ENCODE measurements at places on chromosomes 3 and 15.
A peak's percentile ranks its signal among the peaks of the same experiment; 100 is the strongest.

DNA sequence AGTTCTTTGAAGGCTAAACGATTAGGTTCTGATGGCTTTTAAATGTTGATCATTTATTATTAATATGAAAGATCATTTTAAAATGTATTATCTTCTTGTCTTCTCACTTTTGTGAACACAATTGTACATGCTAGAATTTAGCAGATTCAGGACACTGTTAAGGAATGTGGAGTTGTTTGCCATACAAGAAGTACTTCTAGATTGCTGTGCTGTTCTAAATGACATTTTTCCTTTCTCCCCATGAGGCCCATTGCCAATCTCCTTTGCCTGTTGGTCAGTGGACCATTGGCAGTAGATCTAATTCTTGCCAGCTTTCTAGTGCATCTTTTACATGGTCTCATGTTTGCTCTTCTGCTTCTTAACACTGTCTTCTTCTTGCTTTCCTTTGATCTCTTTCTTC is 242.3 kb downstream of the MECOM start:
- no peak for DNase-seq

GRCh38 chr15:69794645-69795469 is 302.9 kb downstream of the TLE3 start:
- DNase-seq: no peak

GRCh38 chr3:9863058-9863772 is 16.8 kb downstream of the CIDEC start:
- no peak for DNase-seq

GRCh38 chr3:186492385-186492984 is 51.7 kb downstream of the CRYGS start:
- DNase-seq: no peak

- DNase-seq: no peak
Observed at GRCh38 chr3:157156837-157157635, 2.9 kb downstream of the CCNL1 start.

- DNase-seq: no peak
Observed at GRCh38 chr3:138078901-138079344, 36.5 kb downstream of the DZIP1L start.

- DNase-seq: no peak
Observed at GRCh38 chr15:40914486-40914885, 14.7 kb upstream of the DLL4 start.

DNA sequence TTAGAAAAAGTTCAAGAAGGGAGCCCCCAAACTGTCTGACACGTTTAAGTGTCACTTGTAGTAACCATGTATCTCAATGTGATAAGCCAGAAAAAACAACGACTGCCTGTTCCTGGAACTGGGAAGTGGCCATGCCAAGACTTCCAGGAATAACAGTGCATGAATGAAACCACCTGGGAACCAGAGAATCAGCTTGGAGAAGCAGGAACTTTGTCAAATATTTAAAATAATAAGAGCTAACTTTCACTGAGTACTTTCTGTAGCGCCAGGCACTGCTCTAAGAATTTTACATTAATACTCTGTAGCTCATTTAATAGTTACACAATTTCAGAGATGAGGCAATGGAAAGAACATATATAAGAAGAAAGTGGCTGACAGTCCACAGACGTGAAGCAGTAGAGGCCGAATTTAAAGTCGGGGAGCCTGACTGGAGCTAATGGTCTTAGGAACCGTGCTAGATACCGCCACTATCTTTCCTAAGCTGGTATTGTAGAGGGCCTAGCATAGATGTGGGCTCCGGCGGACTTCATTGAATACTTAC is 876 bp downstream of the PLSCR1 start:
- DNase-seq: no peak

DNA sequence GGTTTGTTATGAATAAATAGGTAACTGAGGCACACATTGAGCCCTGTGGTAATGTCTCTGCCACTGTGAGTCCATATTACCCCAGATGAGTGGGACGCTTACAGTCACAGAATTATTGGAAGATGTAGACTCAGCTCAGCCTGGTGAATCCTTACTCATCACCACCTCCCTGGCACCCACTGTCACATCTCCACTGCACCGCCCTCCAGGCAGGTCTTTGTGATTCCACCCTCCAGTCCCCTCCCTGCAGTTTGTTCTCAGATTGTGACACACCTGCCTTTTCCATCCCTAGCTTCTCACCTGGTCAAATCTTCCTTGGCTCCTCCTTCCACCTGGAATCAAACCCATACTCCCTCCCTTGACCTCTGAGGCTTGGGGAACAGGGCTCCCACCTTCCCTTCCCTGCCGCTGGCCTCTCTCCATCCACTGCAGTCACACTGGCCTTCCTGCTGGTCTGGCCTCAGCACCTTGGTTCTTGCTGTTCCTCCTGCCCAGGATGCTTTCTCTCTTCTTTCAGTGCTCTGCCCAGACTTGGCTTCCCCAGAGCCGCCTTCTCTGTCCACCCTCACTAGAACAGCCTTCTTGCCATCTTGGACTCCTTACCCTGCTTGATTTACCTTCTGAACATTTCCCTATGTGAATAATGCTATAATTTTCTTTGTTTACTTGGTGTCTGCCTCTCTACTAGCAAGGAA is 9.4 kb downstream of the SLC6A20 start:
- no peak for DNase-seq

- DNase-seq: no peak
Observed at GRCh38 chr3:114803042-114803695, 343.9 kb downstream of the ZBTB20 start.

DNA sequence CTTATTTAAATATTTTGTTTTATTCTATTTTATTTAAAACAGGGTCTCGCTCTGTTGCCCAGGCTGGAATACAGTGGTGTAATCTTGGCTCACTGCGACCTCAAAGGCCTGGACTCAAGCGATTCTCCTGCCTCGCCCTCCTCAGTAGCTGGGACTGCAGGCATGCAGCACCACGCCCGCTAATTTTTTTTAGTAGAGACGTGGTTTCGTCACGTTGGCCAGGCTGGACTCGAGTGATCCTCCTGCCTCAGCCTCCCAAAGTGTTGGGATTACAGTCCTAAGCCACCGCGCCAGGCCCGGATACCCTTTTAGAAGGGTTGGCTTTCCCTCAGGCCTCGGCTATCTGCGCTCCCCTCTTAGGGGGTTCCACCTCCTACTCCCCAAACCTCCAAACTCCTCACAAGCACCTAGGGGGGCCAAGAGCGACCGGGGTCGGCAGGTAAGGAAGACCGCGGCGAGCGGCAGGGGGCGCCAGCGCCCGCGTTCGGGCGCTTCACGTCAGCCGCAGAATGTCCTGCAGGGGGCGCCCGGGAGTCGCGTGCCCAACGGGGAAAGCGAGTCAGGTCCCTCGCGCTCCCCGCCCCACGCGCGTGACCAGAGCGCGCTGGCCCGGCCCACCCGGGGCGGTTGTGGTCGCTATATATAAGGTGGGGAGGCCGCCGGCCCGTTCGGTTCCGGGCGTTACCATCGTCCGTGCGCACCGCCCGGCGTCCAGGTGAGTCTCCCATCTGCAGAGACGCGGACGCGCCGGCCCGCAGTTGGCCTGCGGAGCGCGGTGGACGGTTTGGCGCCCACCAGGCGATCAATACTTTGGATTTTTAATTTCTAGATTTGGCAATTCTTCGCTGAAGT is 51.8 kb upstream of the GATM start:
- peak; percentile 86 for DNase-seq

DNA sequence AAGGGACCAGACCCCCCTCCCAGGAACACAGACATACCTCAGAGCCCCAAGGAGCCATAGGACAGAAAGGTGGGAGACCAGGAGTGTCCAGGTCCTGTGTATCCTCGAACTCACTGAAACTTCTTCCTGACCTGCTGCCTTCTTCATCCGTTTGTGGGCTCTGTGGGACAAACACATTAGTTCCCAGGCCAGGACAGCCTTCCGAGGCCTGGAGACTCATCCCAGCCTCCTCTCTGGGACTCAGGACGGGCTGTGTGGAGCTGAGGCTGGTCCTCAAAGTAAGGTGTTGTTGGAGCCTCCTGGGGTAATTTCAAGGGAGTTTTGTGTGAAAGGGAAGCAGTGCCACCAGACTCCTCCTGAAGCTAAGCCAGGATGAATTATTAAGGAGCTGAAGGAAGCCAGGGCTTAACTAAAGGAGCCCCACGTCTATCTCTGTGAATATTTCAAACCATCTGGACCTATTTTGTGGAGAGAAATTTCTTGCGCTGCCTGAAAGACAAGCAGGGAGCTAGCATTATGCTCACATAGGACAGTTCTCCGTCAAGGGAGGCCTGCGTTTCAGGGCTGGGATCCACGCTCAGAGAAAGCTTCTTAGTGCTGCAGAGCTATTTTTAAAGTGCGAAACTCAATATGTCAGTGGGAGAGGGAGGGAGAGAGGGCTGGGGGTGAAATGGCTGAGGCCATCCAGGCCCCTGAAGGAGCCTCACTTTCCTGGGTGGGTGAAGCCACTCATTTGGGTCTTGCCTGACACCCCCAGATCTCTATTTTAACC is 29.8 kb upstream of the PLA2G4E start:
- no peak for DNase-seq

GRCh38 chr3:197597335-197597734 is 41.6 kb upstream of the BDH1 start:
- no peak for DNase-seq

GRCh38 chr3:58322793-58323192 is 9.9 kb upstream of the PXK start:
- no peak for DNase-seq

GRCh38 chr3:158053386-158053785 is 52.8 kb downstream of the SHOX2 start:
- no peak for DNase-seq

GRCh38 chr3:159586571-159587202 is 401.9 kb upstream of the IL12A start:
- DNase-seq: no peak

- DNase-seq: no peak
Observed at GRCh38 chr3:28745916-28746617, 397.4 kb upstream of the AZI2 start.

- DNase-seq: no peak
Observed at GRCh38 chr15:66779331-66780009, 77.4 kb downstream of the SMAD6 start.

GRCh38 chr3:78402720-78403119 is 1362.8 kb downstream of the ROBO2 start:
- DNase-seq: no peak

GRCh38 chr3:34947834-34948233 is 691.5 kb upstream of the ARPP21 start:
- no peak for DNase-seq

GRCh38 chr3:150083655-150084042 is 113.0 kb upstream of the PFN2 start:
- no peak for DNase-seq

DNA sequence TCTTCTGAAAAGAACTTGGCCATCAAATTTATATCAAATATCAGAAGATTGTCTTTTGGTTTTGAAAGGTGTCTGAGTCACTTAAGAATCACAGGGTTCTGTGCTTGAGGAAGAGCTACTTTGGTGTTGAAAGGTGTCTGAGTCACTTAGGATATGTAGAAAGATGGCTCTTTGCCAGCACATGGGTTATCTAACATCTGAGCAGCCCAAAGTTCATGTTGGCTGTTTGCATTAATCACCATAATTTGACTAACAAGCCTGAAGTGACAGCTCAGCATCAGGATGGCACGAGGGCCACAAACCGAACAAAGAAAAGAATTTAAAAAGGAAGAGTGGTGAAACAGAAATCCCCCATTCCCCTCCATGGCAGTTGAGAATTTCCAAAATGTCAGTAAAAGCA is 190.5 kb upstream of the CMC1 start:
- DNase-seq: peak; percentile 21

GRCh38 chr15:72998226-72998625 is 54.0 kb upstream of the NEO1 start:
- no peak for DNase-seq

- no peak for DNase-seq
Observed at GRCh38 chr3:74443102-74443501, 171.4 kb downstream of the CNTN3 start.

GRCh38 chr15:40927495-40927872 is 1.7 kb upstream of the DLL4 start:
- DNase-seq: no peak

DNA sequence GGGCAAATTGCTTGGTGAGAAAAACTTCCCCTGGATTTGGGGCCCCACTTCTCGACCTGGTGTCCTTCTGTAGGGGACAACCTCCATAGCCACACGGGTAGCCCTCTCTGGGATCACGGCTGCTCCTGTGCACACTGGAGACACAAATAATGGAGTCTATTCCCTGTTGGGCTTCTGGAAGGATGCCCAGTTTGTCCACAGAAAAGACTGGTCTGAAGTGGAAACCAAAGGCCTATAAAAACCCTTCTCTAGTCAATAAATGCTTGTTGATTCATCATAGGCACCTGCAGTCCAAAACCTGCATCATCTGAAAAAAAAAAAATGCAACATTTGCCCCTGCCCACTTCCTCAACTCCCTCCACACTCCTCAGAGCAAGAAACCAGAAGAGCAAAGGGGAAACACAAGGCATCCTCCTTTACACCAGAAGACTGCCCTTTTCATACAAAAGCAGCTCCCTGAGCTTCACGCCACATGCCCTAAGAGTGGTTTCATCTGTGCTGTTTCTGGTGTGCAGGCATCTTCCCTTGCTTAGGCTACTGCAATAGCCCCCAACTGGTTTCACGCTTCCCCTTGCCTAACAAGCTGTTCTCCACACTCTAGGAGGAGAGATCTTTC is 36.3 kb downstream of the SRGAP3 start:
- DNase-seq: no peak

DNA sequence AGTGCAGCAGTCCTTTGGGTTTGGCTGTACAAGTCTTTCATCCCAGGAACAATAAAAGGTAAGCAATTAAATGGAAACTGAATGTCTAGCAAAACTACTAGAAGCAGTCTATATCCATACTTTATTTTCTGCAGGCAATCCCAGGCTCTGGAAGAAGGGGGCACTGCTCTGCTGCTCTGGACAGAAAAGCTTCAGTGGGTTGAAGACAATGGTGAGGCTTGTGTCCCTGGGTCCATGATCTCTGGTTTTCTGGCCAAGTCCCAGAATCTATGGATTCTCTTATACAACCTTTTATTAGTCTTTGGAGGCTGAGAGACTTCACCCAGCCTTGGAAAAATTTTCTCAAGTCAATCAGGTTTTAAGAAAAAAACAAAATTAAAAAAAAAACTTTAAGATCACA is 35.6 kb downstream of the SCAP start:
- DNase-seq: no peak

DNA sequence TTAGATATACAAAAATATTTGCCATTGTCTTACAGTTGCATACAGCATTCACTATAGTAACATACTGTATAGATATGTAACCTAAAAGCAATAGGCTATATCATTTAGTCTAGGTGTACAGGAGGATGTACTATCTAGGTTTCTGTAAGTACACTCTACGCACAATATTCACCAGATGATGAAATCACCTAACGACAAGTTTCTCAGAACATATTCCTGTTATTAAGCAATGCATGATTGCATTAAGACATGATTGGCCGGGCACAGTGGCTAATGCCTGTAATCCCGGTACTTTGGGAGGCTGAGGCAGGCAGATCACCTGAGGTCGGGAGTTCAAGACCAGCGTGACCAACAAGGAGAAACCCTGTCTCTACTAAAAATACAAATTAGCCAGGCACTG is 14.5 kb upstream of the PRKCI start:
- DNase-seq: no peak

GRCh38 chr3:79906106-79906505 is 138.3 kb upstream of the ROBO1 start:
- no peak for DNase-seq

- DNase-seq: no peak
Observed at GRCh38 chr3:124885466-124886167, 1.5 kb downstream of the ITGB5 start.

GRCh38 chr3:99925584-99926230 is 108.0 kb downstream of the CMSS1 start:
- DNase-seq: no peak

Data from activated naive CD4-positive, alpha-beta T cell treated with Interleukin-2 at 50 U/mL for 16 hours (primary cell).